Activated T-cell treated with anti-CD3 and anti-CD28 coated beads, Interleukin-2, amount 50 U/mL, for 1 hour (primary cell): ENCODE measurements at places on chromosomes 1 and 21.

DNA sequence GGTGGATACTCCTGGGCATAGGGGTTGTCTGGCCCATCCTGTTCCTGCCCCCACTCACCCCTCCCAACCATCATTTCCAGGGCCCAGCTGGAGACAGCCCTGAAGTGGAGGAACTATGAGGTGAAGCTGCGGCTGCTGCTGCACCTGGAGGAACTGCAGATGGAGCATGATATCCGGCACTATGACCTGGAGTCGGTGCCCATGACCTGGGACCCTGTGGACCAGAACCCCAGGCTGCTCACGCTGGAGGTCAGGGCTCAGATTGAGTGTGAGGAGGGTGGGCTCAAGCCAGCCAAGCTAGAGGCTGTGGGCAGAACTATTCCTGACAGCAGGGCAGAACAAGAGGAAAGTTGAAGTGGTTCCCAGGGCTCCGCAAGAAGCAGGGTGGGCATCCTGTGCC is 14.2 kb downstream of the RHOC start:
- DNase-seq: no peak

DNA sequence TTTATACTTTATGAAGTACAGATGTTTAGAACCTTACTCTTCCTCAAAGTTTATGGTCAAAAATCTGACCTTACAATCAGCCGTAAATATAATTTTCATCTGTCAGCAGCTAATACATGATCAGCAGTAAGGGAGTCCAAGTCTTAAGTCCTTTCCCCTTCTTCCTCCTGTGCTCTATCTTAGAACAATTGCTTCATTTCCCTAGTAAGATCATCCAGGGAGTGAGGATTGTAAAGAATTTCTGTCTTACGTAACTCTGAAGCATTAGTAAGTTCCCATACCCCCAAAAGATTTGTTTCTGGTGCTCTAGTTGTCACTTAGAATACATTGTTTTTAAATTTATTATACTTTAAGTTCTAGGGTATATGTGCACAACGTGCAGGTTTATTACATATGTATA is 2.1 kb downstream of the SETDB1 start:
- DNase-seq: no peak

GRCh38 chr1:9150582-9151327 is 21.9 kb upstream of the GPR157 start:
- no peak for DNase-seq

GRCh38 chr1:116694524-116694923 is 27.0 kb upstream of the IGSF3 start:
- DNase-seq: no peak

GRCh38 chr1:93384656-93385055 is 38.9 kb downstream of the DR1 start:
- no peak for DNase-seq
